ENCODE measurements at places on chromosomes 3 and 15.

- DNase-seq: no peak
These were observed 172.7 kb downstream of the ZBTB20 start for GRCh38 chr3:114974387-114974786.

- no peak for DNase-seq
These were observed 854 bp downstream of the CLEC3B start for GRCh38 chr3:45026957-45027356.

GRCh38 chr3:127074900-127075360, 92.0 kb downstream of the PLXNA1 start:
- DNase-seq: no peak

- no peak for DNase-seq
These were observed 540 bp upstream of the PPP1R2 start for GRCh38 chr3:195543500-195544229.

- DNase-seq: no peak
These were observed 17.0 kb upstream of the ARID3B start for GRCh38 chr15:74523982-74524381.

DNA sequence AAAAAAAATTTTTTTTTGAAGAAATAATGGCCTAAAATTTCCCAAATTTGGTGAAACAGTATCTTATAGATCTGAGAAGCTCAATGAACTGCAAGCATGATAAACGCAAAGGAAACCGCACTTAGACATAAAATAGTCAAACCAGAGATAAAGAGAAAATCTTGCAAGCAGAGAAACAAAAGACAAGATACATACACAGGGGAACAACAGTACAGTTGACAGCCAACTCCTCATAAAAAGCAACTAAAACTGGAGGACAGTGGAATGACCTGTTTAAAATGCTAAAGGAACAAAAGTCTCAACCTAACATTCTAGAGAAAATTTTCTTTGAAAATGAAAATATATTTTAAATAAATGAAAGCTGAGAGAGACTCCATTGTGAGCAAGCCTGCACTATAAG, 107.5 kb downstream of the RASA2 start:
- no peak for DNase-seq

DNA sequence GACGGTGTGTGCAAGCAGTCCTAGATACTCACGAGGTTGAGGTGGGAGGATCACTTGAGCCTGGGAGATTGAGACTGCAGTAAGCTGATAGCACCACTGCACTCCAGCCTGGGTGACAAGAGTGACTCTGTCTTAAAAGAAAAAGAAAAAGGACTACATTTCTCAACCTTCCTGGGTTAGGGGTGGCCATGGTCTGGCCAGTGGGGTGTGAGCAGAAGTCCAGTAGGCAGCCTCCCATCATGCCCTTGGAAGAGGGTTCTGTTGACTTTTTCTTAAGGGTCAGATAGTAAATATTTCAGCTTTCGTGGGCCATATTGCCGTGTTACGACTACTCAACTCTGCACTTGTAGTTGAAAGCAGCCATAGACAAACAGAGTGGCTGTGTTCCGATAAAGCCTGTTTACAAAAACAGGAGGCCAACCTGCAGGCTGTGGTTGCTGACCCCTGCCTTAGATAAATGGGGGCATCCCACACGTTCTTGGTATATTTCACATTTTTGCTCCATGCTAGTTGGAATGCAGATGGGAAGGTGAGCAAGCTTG, 31.0 kb upstream of the PDE8A start:
- no peak for DNase-seq

GRCh38 chr15:58957101-58957973, 23.9 kb upstream of the SLTM start:
- DNase-seq: peak; percentile 79

DNA sequence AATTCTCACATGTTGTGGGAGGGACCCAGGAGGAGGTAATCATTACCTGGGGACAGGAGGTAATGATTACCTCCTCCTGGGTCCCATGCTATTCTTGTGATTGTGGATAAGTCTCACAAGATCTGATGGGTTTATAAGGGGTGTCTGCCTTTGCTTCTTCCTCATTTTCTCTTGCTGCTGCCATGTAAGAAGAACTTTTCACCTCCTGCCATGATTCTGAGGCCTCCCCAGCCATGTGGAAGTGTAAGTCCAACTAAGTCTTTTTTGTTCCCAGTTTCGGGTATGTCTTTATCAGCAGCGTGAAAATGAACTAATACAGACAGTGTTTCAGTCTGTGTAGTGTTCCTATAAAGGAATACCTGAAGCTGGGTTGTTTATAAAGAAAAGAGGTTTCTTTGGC, 13.1 kb upstream of the KCTD6 start:
- no peak for DNase-seq

DNA sequence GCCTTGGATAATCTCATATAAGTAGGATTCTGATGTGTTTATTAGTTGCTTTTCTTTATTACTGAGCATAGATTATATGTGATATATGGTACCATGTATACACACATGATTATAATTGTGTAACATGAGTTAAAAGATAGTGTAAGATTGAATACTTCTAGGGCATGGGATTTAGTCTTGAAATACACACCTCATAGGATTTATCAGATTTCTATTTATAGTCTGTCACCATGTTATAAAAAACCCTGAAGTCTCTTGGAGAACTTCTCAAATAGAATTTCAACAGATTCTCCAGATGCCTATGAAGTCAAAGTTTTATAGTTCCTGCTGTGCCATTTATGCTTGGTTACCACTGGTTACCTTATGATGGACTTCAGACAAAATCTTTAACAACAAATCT, 11.2 kb upstream of the KPNA4 start:
- DNase-seq: no peak

DNA sequence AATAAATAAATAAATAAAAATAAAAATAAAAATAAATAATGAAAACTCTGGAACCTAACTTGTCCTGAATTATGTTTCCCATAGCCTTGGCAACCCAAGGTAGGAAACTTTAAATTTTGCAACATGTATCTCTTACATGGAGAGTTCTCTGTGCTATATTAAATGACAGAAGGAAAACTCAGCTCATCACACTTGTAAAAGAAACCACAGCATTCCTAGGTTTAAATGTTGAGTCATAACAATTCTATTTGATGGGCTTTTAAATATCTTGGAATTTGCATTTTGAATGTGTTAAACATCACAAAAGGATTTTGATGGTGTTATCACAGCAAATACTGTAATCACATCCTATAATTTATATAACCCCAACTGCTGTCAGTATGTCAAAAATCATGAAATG, 144.2 kb downstream of the LRTM1 start:
- DNase-seq: no peak

DNA sequence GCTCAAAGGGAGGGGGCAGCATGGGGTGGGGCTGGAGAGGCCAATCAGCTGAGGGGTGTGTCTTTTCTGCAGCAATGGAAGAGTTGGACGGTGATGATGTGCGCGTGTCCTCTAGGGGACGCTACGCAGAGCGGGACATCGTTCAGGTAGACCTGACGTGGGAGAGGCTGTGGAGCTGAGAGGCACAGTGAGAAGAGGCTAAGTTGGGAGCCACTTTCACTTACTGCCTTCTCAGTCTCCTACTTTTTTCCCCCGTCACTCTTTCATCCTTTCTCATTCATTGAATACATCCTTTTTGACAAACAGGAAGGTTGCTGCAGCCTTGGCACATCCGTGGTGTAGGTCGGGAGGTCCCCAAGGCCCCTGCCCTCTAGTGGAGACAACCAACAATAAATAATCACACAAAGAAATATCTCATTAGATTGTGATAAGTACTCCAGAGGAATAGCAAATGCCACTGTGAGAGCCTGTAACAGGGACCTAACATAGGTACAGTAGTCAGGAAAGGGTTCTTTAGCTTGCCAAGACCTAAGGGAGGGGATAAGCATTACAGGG, 4.4 kb upstream of the BRPF1 start:
- DNase-seq: peak; percentile 75

DNA sequence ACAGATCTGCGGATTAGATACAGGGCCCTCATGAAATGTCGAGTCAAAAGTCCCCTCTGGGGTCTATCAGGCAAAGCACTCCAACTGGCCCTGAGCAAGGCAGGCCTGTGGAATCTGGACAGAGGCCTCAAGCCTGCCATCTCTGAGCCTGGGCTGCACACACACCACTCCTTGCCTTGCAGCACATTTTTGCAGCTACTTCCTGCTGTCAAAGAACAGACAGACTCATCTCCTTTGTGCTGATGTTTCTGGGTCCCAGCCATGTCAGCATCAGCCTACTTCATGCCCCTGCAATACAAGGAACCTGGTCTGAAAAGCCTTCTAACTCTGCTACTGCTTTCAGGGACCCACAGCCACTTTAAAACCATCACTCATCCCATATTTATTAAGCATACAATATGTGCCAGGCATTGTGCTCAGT, 60.6 kb upstream of the IL12A start:
- no peak for DNase-seq

- no peak for DNase-seq
These were observed 157.9 kb upstream of the BHLHE40 start for GRCh38 chr3:4821338-4821737.

GRCh38 chr3:161096771-161097367, 8.3 kb downstream of the B3GALNT1 start:
- peak; percentile 20 for DNase-seq

DNA sequence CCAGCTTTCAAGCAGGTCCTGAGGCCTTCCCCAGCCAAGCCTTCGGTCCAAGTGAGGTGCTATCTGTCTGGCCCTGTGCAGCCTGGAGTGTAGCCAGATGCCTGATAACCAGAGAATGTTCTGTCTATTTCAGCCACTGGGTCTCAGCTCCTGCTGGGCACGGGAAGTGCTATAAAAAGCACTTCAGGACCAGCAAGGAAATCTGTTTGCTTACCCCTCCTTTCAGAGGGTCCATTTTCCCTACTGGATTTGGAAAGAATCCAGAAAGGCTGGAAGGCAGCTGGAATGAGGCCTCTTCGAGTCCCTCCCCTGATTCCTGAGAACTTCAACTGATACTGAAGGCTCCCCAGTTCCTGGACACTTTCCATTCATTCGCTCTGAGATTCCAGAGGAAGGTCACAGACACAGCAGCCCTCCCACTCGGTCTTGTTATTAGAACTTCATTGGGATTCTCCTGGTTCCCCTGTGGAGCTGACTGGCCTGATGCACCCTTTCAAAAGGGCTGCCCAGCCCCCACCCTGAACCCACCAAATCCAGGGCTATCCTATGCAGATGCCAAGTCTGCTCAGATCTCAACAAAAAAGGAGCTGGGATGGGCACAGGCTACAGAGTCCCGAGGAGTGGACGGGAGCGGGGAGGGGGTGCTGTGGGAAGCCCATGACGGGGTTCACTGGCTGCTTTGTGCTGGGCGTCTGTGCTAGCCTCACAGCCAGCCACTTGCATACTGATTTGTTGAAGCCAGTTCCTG, 70.4 kb downstream of the UMPS start:
- no peak for DNase-seq

- no peak for DNase-seq
These were observed 598.2 kb downstream of the UNC13C start for GRCh38 chr15:54576298-54576935.

- no peak for DNase-seq
These were observed 1.5 kb upstream of the NCK1 start for GRCh38 chr3:136860541-136860940.

- no peak for DNase-seq
These were observed 43.0 kb downstream of the SLCO3A1 start for GRCh38 chr15:91896341-91897055.

DNA sequence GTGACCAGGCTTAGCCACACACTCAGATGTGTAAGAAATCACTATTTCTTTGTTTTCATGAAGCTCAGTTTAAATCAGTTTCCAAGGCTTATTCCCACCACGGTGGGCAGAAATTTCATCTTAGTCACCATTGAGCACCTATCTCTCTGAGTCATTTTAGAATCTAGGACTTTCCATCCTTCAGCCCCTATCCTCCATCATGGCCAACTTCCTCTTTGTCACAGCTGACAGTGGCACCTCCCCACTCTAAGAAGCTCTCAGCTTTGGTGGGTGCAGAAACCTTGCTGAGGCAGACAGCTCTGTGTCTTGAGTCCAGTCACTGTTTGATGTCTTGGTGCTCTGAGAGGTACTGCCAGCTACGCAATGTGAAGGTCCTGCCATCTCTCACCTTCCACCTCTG, 32.9 kb downstream of the SNTN start:
- DNase-seq: no peak

- DNase-seq: no peak
These were observed 62.5 kb upstream of the ANKRD28 start for GRCh38 chr3:15860014-15860934.

DNA sequence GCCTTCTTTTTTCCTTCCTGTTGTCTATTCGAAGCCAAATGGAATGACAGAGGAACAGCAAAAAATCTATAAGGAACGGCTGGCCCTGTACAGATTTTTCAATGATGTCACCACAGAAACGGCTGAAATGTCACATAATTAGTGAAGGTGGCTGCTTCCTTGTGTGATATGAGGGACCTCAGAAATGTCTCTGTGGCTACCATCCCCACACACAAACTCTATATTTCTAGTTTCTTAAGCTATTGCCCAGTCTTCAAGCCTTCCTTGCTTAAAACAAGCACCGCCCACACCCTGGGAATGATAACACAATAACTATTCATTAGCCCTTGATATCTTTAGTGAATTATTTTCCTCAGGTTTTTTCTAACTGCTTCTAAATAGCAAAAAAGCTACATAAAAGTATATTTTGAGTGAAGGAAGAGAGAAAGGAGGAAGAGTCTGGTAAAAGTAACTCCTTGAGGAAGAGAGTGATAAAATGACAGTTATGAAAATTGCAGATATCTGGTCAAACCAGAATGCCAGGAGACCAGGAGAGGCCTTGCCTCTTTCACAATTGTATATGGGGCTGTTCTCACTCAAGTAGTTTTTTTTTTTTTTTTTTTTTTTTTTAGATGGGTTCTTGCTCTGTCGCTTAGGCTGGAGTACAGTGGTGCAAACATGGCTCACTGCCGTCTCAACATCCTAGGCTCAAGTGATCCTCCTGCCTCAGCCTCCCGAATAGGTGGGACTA, 38.7 kb downstream of the FMN1 start:
- no peak for DNase-seq

DNA sequence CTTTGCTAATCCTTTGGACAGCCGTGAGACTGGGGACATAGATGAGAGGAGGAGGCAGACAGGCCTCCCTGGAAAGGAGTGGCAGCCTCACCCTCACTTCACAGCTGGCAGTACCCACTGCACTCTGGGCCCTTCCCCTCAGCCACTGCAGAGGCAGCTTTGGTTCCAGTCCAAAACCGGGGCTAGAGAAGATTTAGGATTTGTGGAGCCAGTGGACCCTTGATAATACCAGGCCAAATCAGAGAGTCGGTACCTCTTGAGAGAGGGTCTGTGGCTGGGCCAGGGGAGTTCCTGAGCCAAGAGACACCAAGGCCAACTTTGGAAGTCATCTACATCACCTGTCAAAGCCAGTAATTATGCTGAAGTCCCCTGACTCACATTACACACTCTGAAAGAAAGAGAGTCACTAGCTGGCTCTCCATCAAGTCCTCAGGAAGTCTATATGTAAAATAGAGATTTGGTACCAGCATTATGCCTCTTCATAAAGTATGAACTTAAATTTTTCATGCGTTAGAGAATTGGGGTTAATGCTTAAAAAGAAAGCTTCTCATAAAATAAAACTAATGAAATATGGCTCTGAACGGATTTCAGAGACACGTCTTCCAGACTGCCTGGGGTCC, 244.1 kb upstream of the SEMA6D start:
- no peak for DNase-seq

DNA sequence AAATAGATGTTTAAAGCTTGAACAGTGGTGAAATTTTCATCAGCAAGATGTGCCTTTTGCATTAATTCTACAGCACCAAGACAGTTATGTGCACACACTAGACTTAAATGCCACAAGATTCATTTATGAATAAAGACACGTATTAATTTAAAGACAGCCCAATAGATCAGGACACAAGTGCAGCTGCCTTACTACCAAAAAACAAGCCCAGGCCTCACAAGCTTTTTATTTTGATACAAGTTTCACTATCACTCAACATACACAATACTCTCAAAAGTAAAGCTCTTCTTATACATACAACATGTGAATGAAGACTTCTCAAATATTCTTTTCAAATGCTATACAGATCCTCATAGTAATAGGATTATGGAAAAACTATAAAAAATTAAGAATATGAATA, 2.4 kb downstream of the ACAP2 start:
- no peak for DNase-seq
